ENCODE measurements at places on chromosomes 7 and 10.

GRCh38 chr7:20331910-20332813 is 1.5 kb downstream of the ITGB8 start:
- peak; percentile 9 for DNase-seq

DNA sequence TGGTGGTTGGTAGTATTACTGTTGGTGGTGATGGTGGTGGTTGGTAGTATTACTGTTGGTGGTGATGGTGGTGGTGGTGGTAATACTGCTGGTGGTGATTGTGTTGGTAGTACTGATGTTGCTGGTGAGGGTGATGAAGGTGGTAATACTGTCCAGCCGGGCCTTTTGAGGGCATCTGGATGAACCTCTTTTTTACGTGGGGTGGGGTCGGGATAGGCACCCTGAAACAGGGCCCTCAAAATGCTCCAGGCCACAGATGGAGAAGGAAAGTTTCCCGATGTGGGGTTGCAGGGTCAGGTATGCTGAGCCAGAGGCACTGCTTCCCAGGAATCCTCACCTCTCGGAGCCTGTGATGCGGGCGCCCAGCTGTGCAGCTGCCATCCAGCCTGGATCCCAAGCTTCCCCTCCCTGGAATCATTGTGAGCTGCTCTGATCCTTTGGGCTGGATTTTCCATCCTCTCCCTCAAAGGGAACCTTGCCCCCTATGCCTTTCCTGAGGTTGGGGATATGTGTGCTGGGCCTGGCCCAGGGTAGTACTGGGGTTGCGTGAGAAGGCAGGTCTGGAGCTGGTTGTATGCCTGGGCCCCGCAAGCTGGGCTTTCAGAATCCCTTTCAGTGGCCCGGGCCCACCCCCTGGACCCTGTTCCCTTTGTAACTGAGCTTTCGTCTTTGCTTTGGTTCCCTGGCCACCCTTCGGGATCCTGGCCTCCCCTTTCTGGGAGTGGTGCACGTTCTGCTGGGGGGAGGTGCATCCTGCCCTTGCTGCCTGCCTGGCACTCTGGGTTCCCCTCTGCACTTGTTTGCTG is 43.3 kb downstream of the DOCK1 start:
- DNase-seq: no peak

DNA sequence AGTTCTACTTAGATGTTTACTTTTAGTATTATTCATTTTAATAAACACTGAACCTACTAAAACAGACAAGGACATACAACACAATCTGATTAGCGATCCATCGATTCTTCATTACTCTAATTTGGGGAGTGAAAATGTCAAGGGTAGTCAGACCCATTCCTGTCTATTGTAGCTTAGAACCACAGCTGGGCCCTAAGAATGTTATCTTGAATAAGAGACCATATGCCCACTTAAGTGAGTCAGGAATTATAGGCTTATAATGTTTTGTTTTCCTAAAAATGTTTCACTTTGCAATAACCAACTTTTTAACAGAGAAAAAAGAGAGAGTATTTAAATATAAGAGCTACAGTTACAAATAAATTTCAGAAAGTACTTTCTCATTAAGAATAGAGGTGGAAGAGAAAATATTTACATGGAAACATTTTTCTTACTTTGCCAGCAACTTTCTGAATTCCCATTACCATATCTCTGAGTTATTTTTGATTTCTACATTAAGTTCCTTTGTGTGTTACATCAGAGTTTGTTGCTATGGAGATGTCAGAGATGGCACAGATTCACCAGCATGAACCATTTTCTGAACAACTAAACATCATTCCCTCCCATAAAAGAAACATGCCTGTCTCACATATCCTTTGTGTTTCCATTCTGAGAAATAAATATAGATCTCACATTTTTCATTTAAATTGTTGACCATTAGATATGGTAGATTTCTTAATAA is 75.4 kb upstream of the SLC13A1 start:
- no peak for DNase-seq

- no peak for DNase-seq
These were observed 1.0 kb downstream of the SEPHS1 start for GRCh38 chr10:13347043-13347499.

GRCh38 chr10:110706690-110707098 is 62.6 kb downstream of the RBM20 start:
- no peak for DNase-seq

DNA sequence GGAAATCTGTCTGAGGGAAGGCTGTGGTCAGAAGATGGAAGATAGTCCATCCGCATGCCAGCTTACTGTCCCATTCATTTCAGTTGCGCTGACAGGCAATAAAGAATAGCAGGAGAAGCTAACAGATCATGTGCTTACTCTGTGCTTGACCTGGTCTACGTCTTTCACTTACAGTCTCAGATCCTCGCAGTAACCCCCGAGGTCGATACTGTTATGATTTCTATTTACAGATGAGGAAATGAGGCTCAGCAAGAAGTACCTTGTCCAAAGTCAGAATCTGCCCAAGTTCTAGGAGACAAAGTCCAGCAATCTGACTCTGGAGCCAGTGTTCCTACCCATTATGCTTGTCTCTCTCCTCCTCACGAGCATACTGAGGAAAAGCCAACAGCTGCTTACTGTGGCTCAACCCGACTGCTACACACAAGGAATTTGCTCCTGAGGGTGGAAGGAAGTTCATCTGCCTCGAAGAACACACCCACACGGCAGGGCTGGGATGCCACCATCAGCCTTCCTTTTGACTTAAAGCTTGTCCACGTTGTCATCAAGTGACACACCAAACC is 74.2 kb downstream of the MINPP1 start:
- no peak for DNase-seq

Measured in SK-N-DZ (cell line).